ENCODE measurements at places on chromosomes 1 and 21. TPM values are rescaled to one million over a fixed set of nuclear protein-coding genes. Genes with fewer than 3 reads are reported as not detected.

The XCL2 gene
- total RNA-seq: 4.7 TPM

The KRTAP12-2 gene
- total RNA-seq: not detected

The OPRD1 gene
- not detected for total RNA-seq

The TSACC gene
- total RNA-seq: not detected

The GBP7 gene
- not detected for total RNA-seq

The RAP1GAP gene
- 0.18 TPM for total RNA-seq

The ARHGEF2 gene
- 167 TPM for total RNA-seq

The ICOSLG gene
- 7.9 TPM for total RNA-seq

The TAGLN2 gene
- 245 TPM for total RNA-seq

The CFH gene
- total RNA-seq: 11.8 TPM

The FAM151A gene
- total RNA-seq: not detected

The RAB7B gene
- total RNA-seq: 0.22 TPM

The SLC16A4 gene
- total RNA-seq: 0.70 TPM

The LRRC40 gene
- total RNA-seq: 11.3 TPM

The RABGGTB gene
- total RNA-seq: 138 TPM

The NBPF26 gene
- 66.5 TPM for total RNA-seq

The CLCA1 gene
- total RNA-seq: 0.23 TPM

The VASH2 gene
- not detected for total RNA-seq

The MIXL1 gene
- 0.63 TPM for total RNA-seq

The C4BPA gene
- total RNA-seq: 0.70 TPM

The LCE2D gene
- total RNA-seq: not detected

The SPATA1 gene
- 1.3 TPM for total RNA-seq

The MROH9 gene
- total RNA-seq: not detected

The ILDR2 gene
- 0.32 TPM for total RNA-seq

The CYP4A22 gene
- not detected for total RNA-seq

The OR2T35 gene
- not detected for total RNA-seq

The TOR1AIP1 gene
- total RNA-seq: 43.0 TPM

The TFF3 gene
- total RNA-seq: not detected

The SPRR1A gene
- not detected for total RNA-seq

The DFFA gene
- 32.9 TPM for total RNA-seq

The PRAMEF27 gene
- total RNA-seq: not detected

The TMCO1 gene
- 67.1 TPM for total RNA-seq

The ATP1A2 gene
- total RNA-seq: not detected

The SEC16B gene
- total RNA-seq: not detected

The SPATA17 gene
- not detected for total RNA-seq

The VAV3 gene
- 13.4 TPM for total RNA-seq

The TEX38 gene
- not detected for total RNA-seq

The ZDHHC18 gene
- 59.9 TPM for total RNA-seq

The CYP2J2 gene
- 0.98 TPM for total RNA-seq

The SIM2 gene
- total RNA-seq: not detected

The NBPF20 gene
- total RNA-seq: 2.7 TPM

The TPTE gene
- total RNA-seq: not detected

The IGSF9 gene
- total RNA-seq: not detected

The CAMK2N1 gene
- total RNA-seq: 7.1 TPM

The APCS gene
- total RNA-seq: not detected

The BARHL2 gene
- total RNA-seq: not detected

The TCHHL1 gene
- total RNA-seq: not detected

The PADI2 gene
- not detected for total RNA-seq

The MFAP2 gene
- not detected for total RNA-seq

The USH2A gene
- not detected for total RNA-seq

The LAPTM5 gene
- total RNA-seq: 541 TPM

The AMPD1 gene
- total RNA-seq: 0.33 TPM
